ENCODE measurements at places on chromosomes 3 and 15.

GRCh38 chr3:172126741-172127140, 87.4 kb downstream of the FNDC3B start:
- no peak for DNase-seq

GRCh38 chr3:71076361-71077002, 507.0 kb downstream of the FOXP1 start:
- no peak for DNase-seq

- DNase-seq, result no peak
Measured at GRCh38 chr3:113630956-113631542, 65.4 kb downstream of the USF3 start.

DNA sequence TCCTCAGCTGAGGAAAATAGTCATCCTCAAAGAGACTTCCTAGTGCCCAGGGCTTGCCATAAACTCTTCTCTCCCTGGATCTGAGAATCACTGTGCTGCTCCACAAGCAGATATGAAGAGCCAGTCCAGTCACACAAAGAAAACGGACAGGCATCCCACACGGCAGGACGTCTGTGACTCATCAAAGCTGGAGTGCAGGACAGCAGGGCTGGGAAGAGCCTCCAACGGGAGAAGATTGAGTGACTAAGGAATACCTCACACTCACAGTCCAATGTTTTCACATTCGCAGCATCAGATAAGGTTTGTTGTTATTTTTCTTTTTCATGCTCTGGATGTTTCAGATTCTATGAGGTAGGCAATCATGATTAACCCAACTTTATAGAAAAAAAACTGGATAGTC, 57.8 kb downstream of the NEK10 start:
- DNase-seq, result no peak

GRCh38 chr3:188296761-188297612, 143.0 kb downstream of the LPP start:
- DNase-seq, result no peak

DNA sequence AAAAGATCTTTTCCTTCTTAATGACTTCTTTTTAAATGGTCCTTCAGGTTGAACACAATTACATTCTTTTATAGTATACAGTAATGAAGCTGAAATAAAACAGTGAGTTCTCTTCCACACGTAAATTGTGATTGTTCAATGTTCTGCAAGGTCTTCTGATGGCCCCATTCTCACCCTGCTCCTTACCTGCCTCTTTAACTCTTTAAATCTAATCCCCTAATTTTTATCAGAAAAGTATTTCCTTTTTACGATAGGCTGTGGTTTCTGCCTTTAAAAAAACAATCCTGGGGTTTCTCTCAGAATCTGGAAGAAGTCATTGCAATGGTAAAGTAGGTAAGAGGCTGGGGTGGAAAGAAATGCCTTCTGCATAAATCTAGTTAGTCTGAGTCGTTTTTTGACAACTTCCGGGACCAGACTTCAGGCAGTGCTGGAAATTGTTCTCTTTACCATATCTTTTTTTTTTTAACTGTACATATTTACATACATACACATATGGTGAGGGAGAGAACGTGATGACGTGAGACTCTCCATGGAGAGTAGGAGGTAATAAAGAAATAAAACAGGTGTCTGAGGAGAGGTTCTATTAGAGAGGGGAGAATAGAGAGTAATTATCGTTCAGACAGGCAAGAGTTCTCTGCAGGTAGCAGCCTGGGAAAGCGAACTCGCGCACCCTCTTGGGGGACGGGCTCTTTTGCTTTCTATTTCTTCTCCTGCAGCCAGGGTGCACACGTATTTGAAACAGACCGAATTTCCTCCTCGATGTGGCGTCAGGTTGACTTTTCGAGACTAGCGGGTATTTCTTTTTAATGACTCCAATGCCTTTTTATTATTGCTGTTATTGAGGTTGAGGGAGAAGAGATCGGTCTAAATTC, at the start of gene SIDT1:
TSS of gene SIDT1 (plus strand) at position 730 of the 872 bp plus-strand sequence. CDS start 467 bp downstream, outside the sequence.
- DNase-seq, result no peak

- no peak for DNase-seq
Measured at GRCh38 chr15:93185796-93186195, 96.8 kb upstream of the RGMA start.

GRCh38 chr3:143875546-143875945, 27.3 kb upstream of the SLC9A9 start:
- no peak for DNase-seq

- DNase-seq, result no peak
Measured at GRCh38 chr3:128315313-128315712, 151.4 kb downstream of the DNAJB8 start.

- DNase-seq, result no peak
Measured at GRCh38 chr3:158084651-158085050, 21.6 kb downstream of the SHOX2 start.

GRCh38 chr3:184485241-184485640, 76.3 kb upstream of the EPHB3 start:
- DNase-seq, result no peak

DNA sequence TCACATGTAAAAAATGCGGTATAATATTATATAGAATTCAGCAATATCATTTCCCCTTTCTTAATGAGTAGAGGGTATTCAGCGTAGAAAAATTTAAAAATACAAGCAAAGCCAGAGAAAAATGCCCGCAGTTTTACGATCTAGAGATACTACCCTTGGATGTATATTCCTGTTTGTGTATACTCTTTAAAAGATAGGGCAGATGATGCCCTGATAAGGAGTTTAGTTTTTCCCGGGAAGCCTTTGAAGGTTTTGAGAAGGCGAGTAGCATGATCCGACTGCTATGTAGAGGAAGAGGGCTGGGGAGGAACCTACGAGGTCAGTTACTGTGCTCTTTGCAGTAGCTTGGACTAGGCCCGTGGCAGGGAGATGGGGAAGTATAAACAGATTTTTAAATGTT, 1.2 kb downstream of the YEATS2 start:
- no peak for DNase-seq

DNA sequence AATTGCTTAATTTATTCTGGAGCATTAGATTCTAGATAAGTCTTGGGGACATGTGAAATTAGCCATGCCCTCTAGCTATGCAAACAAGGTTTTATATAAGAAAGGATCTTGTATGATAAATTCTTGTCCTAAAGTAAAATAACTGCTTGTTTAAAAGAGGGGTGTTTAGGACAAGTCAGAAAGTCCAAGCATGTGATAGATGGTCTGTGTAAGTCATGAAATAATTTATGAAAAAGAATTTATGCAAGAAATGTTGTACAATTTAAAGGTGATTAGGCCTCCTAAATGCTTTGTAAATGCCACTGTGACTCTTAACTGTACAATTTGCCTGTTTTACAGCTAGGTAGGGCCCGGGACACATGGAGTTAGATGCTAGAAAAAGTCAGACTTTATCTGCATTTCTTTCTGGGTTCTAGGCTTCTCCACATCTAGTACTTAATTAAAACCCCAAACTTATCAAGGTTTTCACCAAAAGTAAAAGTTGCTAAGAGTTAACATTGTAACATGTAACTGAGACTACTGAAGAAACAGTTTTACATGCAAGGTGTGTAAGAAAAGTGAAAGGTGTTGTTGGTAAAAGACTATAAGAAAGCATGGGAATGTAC, 13.2 kb downstream of the LINS1 start:
- DNase-seq, result no peak

GRCh38 chr15:80411788-80412288, 7.7 kb downstream of the ARNT2 start:
- no peak for DNase-seq

DNA sequence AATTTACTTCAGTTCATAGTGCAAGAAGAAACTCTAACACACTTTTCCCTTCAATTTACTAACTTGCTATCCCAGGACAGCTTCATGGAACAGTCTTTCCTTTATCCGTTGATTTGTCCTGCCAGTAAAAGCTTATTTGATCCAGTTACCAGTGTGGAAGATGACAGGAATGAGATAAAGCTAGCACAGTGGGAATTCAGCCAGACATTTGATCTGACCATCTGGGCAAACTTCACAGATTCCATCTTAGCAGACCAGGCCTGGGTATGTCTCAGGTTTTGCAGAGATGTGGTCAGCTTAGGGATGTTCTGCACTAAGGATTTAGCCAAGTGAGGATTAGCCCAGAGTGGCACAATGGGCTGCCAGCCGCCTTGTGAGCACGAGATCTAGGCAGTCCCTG, 19.7 kb downstream of the CEMIP start:
- no peak for DNase-seq

DNA sequence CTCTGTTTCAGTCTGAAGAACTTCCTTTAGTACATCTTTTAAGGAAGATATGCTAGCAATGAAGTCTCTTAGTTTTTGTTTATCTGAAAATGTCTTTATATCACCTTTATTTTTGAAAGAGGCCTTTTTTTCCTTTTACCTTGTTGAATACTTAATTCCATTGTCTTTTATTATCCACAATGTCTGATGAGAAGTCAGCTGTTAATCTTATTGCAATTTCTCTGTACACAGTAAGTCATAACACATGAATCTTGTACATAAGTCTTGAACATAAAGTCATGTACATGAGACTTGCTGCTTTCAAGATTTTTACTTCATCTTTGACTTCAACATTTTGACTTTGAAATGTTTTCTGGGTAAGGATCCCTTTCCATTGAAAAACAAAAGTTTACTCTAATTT, 424.3 kb upstream of the ATP10A start:
- DNase-seq, result no peak

DNA sequence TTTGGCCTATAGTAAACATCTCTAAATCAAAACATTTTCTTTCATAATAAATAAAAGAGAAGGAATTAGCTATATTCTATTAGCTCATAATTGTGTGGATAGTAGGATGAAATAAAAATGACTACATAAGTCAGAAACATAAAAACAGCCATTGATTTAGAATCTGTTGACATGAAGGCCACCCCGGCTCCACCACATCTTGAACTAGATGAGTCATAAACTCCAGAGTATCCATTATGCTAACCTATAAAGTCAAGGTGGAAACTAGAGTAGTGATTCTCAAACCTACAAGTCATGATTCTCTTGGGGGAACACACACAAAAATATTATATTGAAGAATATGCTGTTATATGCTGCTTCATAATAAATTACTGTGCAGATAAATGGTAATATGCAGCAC, 831.0 kb downstream of the TUSC7 start:
- peak; percentile 51 for DNase-seq

- DNase-seq, result no peak
Measured at GRCh38 chr3:49683162-49683561, 6.1 kb downstream of the MST1 start.

DNA sequence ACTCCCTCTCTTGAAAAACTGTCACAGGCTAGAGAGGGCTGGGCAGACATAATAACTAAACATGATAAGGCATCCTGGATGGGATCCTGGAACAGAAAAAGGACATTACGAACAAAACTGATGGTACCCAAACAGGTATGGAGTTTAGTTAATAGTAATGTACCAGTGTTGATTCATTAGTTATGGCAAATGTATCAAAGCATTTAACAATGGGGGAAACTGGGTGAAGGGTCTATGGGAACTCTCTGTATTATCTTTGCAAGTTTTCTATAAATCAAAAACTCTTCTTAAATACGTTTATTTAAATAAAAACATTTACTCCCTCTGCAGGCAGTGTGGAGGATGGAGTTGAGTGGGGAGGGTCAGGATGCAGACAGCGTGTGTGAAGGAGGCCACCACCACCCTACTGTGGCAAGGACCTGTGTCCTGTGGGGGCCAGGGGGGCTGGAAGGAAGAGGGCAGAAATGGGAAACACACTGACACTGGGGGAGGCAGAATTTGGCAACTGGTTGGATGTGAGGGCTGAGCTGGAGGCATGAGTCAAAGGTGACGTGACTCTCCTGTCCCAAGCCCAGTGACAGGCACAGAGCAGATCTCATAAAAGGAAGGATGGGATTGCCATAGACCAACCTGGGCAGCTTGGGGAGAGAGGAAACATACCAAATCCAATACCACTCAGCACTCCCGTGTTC, 59.6 kb upstream of the ITGA11 start:
- DNase-seq, result no peak

GRCh38 chr3:113898892-113899291, 48.9 kb upstream of the ZDHHC23 start:
- no peak for DNase-seq

DNA sequence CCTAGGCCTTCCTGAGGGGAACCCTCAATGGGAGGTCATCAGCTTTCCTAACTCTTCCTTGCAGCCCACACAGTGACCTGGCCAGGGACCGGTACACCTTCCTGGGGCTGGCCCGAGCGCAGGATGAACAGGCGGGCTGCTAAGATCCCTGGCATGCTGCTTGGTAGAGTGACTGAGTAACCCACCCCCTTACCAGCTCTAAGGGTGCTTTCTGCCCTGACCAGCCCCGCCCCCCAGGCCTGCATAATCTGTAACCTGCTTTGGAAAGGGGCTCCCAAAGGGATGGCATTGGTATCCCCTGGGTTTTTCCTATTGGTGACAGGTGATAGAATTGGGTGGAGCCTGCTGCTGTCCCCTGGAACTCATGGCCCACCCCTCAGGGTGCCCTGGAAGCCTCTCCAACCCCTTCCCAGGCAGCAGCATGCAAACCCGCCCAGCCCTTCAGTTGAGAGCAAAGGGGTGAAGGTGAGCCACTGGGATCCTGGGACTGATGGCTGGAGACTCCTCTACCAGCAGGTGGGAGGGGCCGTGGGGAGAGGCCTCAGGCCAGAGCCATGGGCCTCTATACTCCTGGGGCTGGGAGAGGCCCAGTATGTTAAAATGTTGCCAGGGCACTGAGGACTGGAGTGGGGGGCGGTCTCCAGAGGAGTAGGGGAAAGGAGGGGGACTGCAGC, 11.1 kb upstream of the KIF7 start:
- no peak for DNase-seq

DNA sequence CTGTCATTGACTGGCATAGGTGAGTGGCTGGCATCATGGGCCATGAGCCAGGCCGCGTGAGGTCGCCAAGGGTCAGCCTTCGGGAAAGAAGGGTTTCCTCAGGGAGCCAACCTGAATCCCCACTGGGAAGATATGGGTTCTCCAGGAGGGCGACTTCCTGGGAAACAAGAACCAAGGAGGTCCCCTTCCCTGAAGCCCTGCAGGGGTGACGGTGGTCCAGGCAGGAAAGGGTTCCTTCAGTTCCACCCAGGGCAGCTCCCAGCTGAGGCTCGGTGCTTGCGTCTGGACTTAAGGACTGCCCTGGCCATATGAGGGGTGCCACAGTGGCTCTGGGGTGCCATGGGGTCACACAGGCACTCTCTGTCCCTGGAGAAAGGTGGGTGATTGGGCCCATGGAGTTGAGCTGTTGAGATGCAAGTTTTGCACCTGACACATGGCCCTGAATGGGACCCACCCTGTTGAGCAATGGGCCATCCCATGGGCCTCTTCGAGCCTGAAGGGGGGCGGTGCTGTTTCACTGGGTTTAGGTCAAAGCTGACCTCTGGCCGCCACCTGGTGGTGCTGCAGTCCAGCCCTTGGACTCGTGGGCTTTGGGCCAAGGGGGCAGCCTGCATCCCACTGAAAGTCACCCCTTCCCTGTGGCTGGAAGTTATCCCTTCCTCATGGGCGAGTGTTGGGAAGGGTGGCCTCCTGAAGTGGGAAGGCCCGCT, 228.1 kb downstream of the SNRPN start:
- DNase-seq, result no peak

GRCh38 chr15:90664650-90665287, 52.4 kb upstream of the BLM start:
- no peak for DNase-seq

- DNase-seq, result no peak
Measured at GRCh38 chr15:57625703-57626448, 34.2 kb downstream of the MYZAP start.
